ENCODE measurements at places on chromosomes 7 and 10.

DNA sequence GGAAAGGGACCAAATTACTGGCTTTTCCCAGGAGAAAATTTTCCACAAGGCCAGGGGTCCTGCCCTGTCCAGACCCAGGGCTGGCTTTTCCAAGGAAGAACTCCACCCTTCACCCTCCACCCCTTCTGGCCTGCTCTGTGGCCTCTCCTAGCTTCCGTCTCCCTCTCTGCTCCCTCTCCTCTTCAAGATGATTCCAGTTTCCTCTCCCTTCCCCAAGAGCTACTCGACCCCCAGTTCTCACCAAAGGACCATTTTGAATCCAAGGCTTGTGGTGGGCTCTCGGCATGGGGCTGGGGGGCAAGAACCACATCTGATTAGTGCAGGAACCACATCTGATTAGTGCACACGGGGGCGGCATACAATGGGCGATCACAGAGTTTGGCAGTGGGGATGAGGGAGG lies 7.7 kb downstream of the CHAT start:
- peak; percentile 39 for DNase-seq

DNA sequence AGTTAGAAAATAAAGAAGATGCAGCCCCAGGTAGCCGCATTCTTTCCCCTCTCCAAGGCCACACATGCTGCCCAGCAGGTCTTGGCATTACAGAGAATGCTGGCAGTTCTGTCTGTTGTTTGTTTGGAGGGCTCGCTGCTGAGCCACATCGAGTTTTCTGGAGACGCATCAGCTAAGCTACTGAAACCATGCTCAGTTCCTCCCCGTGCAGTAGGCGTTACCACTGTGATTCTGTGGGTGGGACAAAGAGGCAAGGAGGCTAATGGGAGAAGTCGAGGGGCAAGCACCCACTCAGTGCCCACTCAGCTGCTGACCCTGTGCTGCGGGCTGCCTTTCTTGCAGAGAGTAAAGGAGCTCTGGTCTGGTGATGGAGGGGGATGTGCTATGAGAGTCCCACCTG lies 15.5 kb upstream of the GTPBP4 start:
- peak; percentile 24 for DNase-seq

GRCh38 chr7:137681657-137682562 lies 164.9 kb downstream of the DGKI start:
- DNase-seq = no peak

DNA sequence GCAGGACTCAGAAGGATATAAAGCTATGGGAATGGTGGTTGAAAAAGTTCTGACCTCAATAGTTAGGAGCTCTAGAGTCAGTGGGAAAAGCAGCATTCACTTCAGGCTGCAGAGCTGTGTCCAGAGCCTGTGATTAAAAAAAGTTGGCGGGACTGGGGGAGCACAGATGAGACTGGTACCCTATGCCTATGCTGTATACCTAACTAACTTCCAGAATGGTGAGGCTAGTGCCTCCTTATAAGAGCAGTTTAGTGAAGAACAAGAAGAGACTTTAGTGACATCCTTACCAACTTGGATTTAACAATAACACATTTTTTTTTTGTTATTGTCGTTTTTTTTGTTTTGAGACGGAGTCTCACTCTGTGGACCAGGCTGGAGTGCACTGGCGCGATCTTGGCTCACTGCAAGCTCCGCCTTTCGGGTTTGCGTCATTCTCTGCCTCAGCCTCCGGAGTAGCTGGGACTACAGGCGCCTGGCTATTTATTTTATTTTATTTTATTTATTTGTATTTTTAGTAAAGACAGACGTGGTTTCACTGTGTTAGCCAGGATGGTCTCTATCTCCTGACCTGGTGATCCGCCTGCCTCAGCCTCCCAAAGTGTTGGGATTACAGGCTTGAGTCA lies 6.6 kb upstream of the ZNF282 start:
- DNase-seq = no peak

DNA sequence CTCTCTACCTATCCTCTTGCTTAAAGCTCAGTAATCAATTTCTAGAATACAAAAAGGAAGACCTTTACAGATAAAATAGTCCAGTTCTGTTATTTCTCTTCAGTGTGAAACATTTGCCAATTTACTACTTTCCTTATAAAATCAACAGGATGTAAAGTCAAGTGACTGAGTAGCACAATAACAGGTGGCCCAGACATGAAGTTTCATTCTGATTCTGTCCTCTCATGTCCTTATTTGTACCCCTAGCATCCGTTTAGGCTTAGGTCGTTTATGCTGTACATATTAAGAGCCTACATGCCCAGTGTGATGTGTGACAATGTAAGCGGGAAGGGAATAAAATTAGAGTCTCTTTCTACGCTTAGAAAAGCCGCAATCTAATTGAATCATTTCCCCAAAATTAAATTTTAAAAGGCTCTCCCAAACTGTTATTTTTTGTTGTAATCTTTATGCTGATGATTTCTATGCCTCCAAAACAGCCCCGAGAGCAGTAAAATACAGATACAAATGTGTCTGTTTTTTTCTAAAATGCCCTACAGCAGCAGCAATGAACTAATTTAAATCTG lies 29.1 kb downstream of the EPC1 start:
- DNase-seq = no peak
